ENCODE measurements at places on chromosomes 6 and 20.

DNA sequence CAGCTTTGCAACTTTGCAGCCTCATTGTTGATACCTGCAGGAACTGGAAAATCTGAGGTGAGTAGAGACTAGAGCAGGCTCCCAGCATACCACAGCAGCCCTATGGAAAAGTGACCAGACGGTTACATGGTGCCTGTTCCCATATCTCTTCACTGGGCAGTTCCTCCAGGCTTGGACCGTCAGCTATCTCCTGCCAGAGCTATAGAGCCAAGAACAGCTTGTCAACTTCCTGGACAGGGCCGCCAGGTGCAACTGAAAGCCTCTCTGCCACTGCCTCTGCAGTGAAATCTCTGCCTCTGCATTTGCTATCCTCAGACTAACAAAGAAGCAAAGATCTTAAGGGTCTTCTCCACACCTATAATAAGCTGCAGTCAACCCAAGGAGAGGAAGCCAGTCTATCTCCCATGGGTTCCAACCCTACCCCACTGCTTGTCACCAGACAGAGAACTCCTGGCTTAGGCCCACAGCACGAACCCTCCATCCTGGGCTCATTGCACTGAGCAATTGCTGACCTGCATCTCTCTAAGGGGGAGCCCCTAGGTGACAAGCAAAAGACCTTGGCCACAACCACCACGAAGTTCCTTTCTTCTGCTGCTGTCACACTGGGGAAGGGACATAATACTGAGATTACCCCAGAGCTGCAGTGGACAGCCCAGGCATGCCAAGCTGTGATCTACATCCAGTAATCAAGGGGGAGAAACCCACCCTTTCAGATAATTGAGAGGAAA, 60.1 kb upstream of the KHDRBS2 start:
- DNase-seq: no peak

DNA sequence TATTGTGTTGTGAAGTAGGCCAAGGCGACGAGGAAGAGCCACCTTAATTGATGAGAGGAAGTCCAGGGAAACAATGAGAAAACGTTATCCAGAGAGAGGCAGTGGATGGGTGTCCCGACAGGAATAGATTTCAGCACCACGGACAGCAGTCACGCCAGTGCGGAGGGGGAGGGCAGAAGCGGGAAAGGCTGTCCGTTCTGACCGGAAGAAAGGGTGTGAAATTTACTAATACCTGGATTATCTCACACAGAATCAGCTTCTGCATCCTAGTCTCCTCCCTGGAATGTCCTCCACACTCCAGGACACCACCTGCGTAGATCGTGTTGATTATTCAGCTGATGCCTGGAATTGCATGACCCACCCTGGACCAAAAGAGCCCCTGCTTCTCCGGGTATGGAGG, 7.4 kb upstream of the BPIFA3 start:
- peak; percentile 4 for DNase-seq

- no peak for DNase-seq
These were observed 194.6 kb downstream of the CDH26 start for GRCh38 chr20:60152792-60153191.

GRCh38 chr6:121302882-121303281, 31.4 kb downstream of the TBC1D32 start:
- DNase-seq: no peak

GRCh38 chr6:6771964-6772363, 183.4 kb downstream of the LY86 start:
- no peak for DNase-seq

DNA sequence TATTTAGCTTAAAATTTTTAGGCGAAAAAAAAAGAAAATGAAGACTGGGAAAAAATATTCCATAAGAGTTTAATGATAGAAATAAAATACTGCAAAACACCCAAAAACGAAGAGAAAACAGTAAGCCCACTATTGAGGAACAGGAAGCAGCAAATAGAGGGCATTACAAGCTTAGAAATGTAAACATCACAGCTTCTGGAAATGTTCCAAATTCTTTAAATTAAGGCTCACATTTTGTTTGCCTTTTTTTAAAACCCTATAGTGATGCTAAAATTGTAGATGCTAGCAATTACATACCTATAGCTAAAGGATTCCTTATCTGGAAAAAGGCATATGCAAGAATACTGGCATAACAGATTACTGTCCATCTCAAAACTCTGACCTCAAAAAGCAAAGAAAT, 248.6 kb downstream of the KHDRBS2 start:
- no peak for DNase-seq

GRCh38 chr6:18406955-18407749, 20.0 kb downstream of the RNF144B start:
- DNase-seq: no peak

- DNase-seq: no peak
These were observed 310.2 kb downstream of the TSHZ2 start for GRCh38 chr20:53282217-53282955.

DNA sequence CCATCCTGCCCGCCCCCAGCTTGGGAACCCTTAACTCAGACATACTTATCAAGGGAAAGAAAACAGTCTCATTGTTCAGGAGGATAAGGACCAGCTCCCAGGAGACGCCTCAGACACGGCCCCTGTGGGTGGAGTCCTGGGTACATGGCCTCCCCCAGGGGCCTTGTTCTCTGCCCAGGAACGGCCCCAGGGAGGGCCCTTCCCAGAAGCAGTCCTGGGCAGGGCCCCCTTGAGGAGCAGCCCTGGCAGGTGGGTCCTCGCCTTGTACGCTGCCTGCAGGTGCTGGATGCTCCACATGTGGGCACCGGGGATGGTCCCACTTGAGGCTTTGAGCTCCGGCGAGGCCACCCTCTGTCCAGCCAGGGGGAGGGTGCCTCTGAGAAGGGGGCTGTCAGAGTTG, 4.5 kb upstream of the GATA5 start:
- no peak for DNase-seq

GRCh38 chr6:37696220-37696840, 1.4 kb downstream of the MDGA1 start:
- no peak for DNase-seq

DNA sequence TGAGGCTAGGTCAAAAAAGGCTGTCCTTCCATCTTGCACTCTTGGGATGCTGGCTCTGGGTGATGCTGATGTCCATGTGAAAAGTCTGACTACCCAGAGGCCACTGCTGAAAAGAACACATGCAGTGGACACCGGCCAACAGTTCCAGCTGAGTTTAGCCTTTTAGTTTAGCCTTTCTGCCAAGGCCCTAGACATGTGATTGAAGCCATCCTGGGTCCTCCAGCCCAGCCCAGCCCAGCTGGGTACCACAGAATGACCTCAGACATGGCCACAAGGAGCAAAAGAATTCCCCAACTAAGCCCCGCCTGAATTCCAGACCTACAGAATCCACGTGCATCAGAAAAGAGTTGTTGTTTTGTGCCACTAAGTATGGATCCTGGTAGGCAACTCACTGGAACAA, 17.4 kb downstream of the PIGT start:
- DNase-seq: peak; percentile 8

GRCh38 chr6:117840541-117840983, 66.5 kb upstream of the SLC35F1 start:
- no peak for DNase-seq

DNA sequence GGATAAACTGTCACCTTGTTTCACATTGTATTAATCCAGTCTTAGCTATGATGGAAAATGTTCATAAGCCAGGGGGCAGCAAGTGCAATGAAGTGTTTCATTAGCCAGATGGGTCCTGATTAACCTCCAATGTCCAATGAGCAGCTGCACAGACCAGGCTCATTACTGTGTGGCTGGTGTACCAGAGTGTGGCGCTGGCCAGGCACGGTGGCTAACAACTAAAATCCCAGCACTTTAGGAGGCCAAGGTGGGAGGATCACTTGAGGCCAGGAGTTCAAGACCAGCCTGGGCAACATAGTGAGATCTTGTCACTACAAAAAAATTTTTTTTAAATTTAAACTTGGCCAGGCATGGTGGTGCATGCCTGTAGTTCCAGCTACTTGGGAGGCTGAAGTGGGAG, 201.7 kb upstream of the FOXQ1 start:
- no peak for DNase-seq
